ENCODE measurements at places on chromosomes 16 and 17. TPM values are rescaled to one million over a fixed set of nuclear protein-coding genes. Genes with fewer than 3 reads are reported as not detected.

GUCY2D gene
- not detected for total RNA-seq

NSMCE1 gene
- 117 TPM for total RNA-seq

CLDN7 gene
- 0.40 TPM for total RNA-seq

GRCh38 chr17:4600563-4600962 is 16.2 kb downstream of the SMTNL2 start:
- no peak for DNase-seq

GRCh38 chr17:213286-214105 is 32.0 kb upstream of the DOC2B start:
- no peak for DNase-seq

- DNase-seq = no peak
Observed at GRCh38 chr17:57425903-57426880, 169.9 kb downstream of the MSI2 start.

DNA sequence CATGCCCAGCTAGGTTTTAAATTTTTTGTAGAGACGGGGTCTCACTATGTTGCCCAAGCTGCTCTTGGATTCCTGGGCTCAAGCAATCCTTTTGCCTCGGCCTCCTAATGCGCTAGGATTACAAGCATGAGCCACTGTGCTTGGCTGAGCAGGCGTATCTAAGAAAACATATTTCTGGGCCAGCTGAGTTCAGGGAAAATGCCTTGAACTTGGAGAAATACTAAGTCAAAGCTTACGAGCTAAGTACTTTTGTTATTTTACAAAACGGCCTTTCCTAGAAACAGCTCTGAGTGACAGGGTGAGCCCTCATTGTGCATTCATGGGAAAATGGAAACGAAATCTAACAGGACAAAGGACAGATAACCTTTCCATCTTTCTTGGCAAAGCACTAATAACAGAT is 24.7 kb downstream of the DNAI2 start:
- no peak for DNase-seq

GRCh38 chr17:16493531-16494046 is 1.6 kb upstream of the LRRC75A start:
- no peak for DNase-seq

- no peak for DNase-seq
Observed at GRCh38 chr16:12688951-12689850, 114.5 kb downstream of the CPPED1 start.

DNA sequence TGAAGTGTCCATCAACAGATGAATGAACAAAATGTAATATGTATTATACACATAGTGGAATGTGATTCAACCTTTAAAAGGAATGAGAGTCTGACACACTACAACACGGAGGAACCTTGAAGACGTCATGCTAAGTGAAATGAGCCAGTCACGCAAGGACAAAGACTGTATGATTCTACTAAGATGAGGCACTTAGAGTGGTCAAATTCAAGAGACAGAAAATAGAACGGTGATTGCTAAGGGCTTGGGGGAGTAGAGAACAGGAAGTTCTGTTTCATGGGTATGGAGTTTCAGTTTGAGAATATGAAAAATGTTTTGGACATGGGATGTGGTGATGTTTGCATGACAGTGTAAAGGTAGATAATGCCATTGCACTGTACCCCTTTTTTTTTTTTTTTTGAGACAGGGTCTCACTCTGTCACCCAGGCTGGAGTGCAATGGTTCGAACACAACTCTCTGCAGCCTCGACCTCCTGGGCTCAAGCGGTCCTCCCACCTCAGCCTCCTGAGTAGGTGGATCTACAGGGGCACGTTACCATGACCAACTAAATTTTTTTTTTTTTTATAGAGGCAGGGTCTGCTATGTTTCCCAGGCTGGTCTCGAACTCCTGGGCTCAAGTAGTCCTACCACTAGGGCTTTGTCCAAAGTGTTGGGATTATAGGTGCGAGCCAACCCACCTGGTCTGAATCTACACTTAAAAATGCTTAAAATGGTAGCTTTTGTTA is 2.9 kb upstream of the CCDC102A start:
- DNase-seq = peak; percentile 9

DNA sequence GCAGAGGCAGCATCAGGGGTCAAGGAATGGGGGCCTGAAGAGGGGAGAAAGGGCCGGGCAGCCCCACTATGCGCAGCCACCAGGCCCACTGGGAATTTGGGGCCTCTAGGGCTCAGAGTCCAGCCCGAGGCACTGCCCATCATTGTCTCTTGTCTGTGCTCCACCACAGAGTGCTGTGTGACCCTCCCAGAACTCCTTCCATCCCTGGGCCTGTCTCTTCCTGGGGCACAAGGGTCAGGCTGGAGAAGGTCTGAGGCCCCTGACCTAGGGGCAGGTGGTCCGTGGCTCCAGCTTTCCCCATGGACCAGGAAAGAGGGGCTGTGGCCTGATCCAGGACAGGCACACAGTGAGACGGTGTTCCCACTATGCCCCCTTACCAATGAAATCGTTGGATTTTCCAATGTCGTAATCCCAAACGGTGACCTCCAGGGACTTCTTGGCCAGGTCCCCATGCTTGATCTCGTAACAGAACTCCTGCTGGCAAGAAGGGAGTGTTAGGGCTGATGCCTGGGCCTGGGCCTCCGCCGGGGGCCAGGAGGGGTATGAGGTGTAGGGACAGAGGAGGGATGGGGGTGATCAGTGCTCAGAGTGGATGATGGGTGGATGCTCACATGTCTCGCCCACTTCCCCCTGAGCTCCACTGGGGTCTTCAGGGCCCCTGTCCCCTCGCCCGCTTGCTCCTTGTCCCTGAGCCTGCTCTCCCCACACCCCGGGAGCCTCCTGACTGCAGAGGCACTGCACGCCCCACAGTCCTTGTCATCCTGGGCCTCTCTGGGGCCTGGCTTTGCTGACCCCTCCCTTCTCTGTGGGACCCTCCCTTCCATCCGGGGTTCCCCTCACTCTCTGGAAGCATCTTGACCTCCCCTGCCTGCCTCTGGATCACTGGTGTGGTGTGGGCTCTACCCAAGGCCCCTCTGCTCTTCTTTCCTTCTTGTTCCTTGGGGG is 10.7 kb downstream of the SCGB1C2 start:
- peak; percentile 2 for DNase-seq

All from activated naive CD4-positive, alpha-beta T cell treated with anti-CD3 and anti-CD28 coated beads for 36 hours (primary cell).